ENCODE measurements at places on chromosomes 1 and 21.

GRCh38 chr1:196063294-196063693 is 544.9 kb downstream of the KCNT2 start:
- no peak for DNase-seq

DNA sequence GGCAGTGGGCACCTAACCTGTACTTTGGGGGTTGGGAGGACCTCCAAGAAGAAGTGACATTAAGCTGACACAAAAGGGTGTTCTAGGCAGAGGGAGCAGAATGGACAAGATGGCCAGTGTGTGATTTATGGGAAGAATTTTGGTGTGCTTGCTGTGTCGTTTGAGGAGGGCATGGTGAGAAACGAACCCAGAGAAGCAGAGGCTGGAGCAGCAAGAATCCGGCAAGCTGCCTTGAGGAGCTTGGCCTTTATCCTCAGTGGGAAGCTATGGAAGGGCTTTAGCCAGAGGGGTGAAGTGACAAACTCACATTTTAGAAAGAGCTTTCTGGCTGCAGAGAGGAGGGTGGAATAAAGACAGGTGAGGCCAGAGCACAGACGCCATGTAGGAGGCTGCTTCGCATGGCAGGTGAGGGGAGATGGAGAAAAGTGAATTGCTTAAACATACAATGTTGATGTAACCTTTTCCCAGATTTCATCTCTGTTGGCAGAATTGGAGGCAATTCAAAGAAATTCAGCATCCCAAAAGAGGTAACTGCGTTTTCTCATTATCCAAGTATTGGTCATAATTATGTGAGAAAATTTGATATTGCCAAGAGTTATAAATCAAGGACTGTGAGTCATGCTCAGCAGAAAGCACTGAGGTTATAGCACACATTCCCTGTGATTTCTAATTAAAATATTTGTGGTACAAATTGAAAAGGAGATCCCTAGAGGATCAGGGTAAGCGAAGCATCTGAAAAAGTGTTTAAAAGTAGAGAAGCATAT is 26.5 kb downstream of the TRIM45 start:
- DNase-seq, result no peak

- peak; percentile 52 for DNase-seq
Observed at GRCh38 chr1:28887419-28887834, 26.9 kb upstream of the EPB41 start.

- DNase-seq, result no peak
Observed at GRCh38 chr1:30933874-30934252, 25.3 kb upstream of the SDC3 start.

- DNase-seq, result no peak
Observed at GRCh38 chr21:29939104-29939923, 482 bp downstream of the GRIK1 start.

- DNase-seq, result no peak
Observed at GRCh38 chr1:53892911-53893310, 1.1 kb upstream of the DIO1 start.

GRCh38 chr1:47575855-47576757 is 138.3 kb downstream of the FOXD2 start:
- DNase-seq, result no peak

DNA sequence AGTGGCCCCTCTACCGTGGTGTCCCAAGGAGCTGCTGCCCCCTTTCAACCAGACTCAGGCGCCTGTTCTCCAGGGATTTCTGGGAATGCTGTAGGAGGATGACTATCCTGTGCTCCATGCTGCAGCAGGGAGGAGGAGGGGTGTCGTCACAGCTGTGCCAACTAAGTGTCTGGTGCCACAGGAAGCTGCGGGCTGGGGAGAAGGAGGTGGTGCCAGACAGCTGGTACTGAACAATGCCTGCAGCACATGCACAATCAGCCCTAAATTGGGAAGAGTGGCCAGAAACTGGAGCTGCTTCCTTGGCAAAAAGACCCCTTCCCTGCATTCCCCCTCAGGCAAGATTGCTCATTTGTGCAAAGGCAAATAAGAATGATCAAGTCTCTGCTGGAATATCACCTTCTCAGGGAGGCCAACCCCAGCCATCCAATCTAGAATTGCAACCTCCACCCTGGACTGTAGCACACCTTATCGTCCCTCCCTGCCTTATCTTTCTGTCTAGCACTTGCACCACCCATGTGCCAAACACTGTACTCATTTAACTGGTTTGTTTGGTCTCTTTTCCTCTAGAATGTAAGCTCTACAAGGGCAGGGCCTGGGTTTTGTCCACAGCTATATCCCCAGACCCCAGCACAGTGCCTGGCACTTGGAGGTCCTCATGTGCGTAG is 33.3 kb downstream of the LAMB3 start:
- no peak for DNase-seq

DNA sequence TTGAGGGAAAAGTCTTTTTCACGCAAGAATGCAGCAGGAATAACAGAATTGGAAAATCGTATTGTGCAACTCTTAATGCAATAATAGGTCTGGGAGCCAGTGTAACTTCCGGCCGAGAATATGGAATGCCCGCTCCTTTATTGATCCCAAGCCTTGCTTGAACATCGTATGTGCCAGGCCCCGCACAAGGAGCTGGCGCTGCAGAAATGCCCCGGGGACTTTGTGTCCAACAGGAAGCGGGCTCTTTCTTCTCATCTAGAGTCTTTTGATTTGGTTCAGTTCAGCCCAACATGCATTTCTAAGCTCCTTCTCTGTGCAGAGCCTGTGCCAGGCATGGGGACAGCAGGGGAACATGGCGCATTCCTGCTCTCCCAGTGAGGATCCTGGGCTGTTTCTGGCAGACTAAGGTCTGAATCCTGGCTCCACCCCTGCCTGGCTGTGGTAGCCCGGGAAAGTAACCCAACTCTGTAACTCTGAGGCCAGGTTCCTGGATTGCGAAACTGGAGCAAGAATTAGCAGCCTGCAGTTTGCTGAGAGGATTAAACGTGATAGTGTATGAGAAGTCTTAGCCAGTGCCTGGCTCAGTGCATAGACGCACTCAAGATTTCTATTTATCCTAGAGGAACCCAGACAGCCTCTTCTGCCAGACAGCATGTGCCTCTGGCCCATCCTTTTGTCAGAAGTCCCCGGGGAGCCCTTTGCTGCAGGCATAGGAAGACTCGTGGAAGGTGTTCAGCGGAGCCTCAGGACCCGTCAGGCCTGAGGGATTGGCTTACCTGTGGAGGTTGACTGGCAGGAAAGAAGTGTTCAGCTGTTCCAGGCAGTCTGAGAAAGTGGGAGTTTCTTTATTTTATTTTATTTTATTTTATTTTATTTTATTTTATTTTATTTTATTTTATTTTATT is 987 bp upstream of the CDCP2 start:
- peak; percentile 32 for DNase-seq

Measured in adrenal gland (tissue), 19 donors.